ENCODE measurements at places on chromosomes 4 and X. TPM values are rescaled to one million over a fixed set of nuclear protein-coding genes. Genes with fewer than 3 reads are reported as not detected.

The KIF4A gene
- total RNA-seq = 5.9 TPM

DNA sequence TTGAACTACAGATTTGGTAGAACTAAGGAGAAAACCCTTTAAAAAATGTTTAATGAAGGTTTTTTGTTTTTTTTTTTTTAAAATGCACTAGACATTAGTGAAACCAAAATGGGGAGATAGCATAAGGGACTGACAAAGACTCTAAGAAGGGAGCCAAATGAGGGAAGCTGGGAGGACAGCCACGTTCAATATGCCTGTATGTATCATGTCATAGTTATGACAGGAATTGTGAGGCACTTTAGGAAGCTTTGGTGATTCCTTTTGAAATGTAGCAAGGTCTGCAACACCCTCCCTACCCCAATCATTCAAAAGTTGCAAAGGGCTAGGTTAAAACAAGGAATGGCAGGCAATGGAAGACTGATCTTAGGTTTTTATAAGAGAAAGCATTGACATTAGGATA is 526.0 kb downstream of the TLL1 start:
- DNase-seq = no peak

- no peak for DNase-seq
Observed at GRCh38 chr4:8217871-8218270, 18.8 kb downstream of the SH3TC1 start.

- no peak for DNase-seq
Observed at GRCh38 chrX:15404401-15405096, 20.3 kb upstream of the VEGFD start.

DNA sequence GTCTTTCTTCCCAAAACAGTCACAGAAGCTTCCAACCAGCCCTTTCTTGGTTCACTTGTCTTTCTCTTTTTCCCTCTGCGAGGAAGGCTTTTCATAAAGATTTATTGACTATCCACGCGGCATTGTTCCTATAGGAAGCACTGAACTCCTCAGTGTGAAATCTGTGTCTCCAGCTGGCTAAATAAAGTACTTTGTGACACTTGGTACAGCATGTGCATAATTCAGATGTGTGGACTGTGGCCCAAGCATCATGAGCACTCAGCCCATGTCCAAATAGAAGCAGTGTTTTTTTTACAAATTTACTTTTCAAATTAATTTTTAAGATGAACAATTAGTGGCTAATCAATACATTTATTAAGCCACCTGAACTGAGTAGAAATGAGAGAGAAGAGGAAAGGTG is 146.4 kb downstream of the EDA start:
- DNase-seq = no peak

The SMIM10L2A gene
- total RNA-seq = 0.21 TPM

DNA sequence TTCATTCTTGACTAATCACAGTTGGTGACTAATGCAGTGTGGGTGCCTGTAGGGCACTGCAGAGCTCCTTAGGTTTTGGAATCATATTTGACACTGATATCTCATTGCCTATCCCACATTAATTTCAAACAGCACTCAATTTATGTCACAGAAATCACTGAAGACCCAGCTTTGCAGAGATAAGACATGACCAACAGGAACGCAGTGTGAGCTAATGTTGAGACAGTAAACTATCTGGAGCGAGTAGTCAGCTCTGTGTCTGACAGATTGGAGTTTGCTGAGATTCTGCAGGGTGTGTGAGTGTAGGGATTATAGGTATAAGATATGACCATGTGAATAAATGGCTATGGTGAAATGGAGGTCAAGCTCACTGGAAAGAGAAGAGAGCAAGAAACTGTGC is 1586.1 kb upstream of the AGA start:
- DNase-seq = no peak

GRCh38 chr4:75849461-75849860 is 52.8 kb downstream of the PPEF2 start:
- no peak for DNase-seq

DNA sequence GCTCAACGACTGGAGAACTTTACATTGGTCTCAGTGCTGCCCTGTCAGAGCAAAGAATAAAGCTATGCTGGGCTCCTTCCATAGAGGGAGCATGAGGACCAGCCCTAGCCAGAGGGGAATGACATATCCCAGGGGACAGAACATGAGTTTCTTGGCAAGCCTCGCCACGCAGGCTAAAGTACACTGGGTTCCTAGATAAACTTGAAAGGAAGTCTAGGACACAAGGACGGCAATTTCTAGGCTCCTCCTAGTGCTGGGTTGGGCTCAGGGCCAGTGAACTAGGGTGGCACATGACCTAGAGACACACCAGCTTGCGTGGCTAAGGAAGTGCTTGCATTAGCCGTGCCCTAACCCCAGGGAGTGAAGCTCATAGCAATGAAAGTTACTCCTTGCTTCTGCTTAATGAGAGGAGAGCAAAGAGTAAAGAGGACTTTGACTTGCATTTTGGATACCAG is 141.0 kb downstream of the MAB21L2 start:
- peak; percentile 88 for DNase-seq

DNA sequence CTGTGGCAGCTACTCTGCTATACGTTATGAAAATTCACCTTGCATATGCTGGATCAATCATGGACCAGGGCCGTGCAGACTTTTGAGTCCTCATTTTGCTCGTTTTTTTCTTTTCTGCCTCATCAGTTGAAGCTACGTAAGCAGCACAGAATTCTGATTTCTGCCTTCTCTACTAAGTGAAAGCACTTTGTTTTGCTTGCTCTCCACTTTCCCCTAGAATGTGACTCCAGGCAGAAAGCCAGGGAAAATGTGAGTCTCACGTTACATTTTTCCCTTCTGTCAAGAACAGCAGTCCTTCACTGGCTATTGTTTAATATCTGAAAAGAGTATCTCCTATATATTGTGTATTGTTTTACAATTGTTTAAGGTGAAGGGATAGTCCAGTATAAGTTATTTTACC is 1840.1 kb downstream of the PCDH7 start:
- no peak for DNase-seq

The FGA gene
- not detected for total RNA-seq

The THOC2 gene
- total RNA-seq = 73.4 TPM

DNA sequence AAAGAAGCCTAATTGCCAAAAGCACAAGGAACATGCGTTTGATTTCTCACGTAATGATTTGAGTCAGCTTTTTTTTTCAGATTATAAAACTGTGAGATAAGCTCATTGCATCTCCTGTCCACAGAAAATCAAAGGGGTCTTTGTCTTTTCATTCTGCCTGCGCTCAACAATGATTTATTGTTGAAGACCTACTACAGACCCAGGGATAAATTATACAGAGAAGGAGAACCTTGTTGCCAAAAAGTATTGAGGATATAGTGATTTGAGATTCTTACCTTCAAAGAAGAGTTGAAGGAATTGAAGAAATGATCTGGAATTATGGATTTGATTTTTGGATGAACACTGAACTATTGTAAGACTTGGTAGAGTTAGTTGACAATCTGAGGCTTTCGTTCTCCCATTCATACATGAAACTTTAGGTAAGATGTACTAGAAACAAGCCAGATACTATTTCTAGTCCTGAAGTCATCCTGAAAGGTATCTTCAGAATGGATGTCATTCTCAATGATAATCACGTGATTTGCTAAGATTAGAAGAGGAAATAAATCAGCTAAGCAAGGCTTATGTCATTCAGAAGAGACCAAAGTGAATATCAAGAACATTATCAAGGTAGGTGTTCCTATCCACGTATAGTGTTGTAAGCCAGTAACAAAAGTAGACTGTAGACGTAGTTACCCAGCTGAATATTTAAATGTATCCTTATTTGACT is 71.1 kb upstream of the SCOC start:
- no peak for DNase-seq

DNA sequence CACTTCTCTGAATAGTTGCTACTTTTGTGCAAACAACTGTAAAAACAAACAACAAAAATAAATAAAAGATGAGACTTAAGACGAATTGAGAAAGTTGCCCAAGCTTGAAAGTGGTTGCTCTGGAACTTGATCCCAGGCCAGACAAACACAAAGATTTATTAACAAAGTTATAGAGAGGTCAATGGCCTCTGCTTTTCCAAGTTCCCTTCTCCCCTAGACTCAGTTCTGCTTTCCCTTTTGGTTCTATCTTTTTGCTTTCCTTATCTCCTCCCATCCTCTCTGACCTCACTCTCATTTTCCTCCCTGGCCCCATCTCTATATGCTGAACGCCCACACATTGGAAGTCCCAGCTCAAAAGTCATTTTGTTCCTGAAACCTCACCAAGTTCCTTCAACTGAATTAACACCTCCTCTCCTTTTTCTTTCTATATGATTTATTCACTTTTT is 82.7 kb downstream of the MXRA5 start:
- DNase-seq = no peak

The CSAG3 gene
- total RNA-seq = not detected

- DNase-seq = no peak
Observed at GRCh38 chrX:138485767-138486166, 225.8 kb downstream of the FGF13 start.

- no peak for DNase-seq
Observed at GRCh38 chrX:115330498-115331168, 41.1 kb downstream of the LUZP4 start.

The P2RY8 gene
- total RNA-seq = not detected

DNA sequence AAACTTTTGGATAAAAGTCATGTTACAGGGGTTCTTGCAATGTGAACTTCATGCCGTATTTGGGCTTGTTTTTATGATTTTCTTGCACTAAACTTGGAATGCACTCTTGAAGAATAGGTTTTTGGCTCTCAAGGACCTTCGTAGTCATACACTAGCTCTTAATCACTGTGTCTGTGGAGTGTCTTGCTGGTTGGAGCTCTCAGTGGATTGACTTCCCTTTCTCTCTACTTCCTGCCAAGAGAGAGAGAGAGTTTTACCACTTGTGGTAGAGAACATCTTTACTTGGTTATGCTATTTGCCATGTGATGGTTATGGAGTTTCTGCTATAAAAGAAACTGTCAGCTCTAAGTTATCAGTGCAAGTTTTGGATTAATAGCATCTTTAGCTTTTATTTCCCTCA is 112.4 kb downstream of the BMPR1B start:
- no peak for DNase-seq

DNA sequence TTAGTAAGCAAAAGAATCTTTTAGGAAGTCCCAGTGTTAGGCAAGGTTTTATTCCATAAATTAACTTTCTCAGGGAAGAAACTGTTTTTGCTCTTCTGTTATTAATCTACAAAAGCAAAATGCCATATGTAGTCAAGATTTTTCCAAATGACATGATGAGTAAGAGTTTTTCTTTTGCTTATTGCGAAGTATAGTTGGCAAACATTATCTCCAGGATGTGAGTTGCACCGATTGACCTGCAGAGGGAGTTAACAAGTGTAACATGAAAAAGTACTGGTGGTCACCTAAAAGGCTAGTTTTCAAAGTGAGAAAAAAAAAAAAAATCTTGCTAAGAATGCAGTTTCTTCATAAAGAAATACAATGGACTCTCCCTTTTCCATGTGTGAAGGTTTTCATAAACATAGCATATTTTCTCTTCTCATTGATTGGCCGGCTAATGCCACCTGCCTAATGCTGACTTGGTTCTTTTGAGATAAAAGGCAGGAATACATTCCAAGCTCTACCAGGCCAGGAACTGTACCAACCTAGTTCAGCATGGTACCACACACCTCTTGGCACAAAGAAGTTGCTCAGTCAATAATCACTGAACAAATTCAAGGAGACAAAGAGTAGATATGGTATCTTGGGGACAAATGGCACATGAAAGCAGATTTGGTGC is 100.2 kb downstream of the LNX1 start:
- DNase-seq = no peak

GRCh38 chr4:90186229-90186628 is 59.0 kb downstream of the CCSER1 start:
- no peak for DNase-seq

- DNase-seq = no peak
Observed at GRCh38 chr4:180134091-180134866, 2108.9 kb upstream of the TENM3 start.

DNA sequence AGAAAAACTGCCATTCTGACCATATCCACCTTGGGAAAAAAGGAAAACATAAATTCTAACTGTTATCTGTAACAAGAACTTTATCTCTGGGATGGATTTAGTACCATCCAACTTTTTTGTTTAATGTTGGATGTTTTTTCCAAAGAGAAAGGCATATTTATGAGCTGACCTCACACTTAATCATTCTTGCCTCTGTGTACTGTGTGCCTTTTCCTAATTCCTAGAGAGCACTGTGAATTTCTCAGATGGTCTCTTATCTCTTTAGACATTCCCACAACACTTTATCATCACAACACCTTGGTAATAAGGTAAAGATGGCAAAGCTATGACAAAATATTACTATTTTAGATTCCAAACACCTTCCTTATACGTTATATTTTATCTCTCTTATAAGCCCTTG is 126.2 kb downstream of the COL4A6 start:
- DNase-seq = no peak

DNA sequence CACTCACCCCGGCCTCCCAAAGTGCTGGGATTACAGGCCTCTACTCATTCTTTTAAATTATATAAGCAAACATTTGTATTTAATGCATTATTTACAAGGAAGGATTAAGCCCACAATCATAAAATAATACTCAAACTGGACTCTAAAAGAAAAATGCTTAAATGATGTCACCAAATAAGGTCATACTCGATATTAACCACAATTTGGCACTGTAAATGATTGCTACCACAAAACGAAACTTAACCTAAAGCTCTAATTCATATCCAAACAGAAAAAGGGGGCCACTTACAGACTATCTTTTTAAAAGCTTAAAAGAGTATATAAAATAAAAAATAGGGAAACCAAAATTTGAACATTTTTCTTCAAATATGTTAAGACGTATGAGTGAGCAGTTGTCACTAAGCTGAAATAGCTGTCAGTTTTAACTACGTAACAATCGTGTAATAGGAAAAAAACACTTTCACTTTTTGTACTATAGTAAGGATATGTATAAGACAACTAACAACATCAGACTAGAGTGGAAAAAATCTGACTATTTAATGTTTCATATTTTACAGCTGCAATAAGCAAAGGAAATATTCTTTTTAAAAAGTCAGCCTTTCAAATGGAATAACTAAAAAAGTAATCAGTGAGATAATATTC is 108.2 kb upstream of the GPR34 start:
- no peak for DNase-seq

- DNase-seq = no peak
Observed at GRCh38 chr4:54877006-54877405, 219.2 kb downstream of the KIT start.

DNA sequence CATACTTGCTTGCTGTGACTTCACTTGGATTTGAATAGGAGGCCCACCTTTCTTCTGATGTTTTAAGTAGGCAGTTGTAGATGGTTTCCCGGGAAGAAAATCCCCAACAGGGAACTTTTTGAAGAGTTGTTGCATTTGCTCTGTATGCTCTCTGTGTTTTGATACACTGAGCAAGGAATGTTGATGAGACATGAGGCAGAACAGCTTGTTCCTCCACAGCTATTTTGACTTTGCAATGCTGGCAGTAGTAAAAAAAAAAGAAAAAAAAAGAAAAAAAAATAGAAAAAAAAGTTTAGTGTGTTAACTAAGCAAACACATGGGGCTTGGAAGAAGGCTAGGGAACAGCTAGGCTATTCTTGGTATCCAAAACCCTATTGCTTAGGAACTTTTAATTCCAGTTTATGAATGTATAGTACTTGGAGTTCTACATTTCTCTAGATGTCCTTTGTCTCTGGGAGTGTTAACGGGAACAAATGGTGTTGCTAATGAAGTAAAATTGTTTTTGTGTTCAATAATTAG is 23.4 kb upstream of the PAQR3 start:
- DNase-seq = no peak

- DNase-seq = no peak
Observed at GRCh38 chr4:150082241-150082640, 4.0 kb downstream of the DCLK2 start.

- DNase-seq = no peak
Observed at GRCh38 chrX:118756101-118756500, 28.7 kb downstream of the IL13RA1 start.

The PPEF2 gene
- total RNA-seq = not detected

All from osteocyte (in vitro differentiated cells).